ENCODE measurements at places on chromosomes 7 and 10.

GRCh38 chr10:95783741-95784140 is 27.8 kb downstream of the ENTPD1 start:
- DNase-seq, result no peak

GRCh38 chr7:34457329-34457728 is 200.7 kb upstream of the NPSR1 start:
- no peak for DNase-seq

GRCh38 chr10:130105724-130106123 is 4.9 kb downstream of the C10orf143 start:
- DNase-seq, result no peak

DNA sequence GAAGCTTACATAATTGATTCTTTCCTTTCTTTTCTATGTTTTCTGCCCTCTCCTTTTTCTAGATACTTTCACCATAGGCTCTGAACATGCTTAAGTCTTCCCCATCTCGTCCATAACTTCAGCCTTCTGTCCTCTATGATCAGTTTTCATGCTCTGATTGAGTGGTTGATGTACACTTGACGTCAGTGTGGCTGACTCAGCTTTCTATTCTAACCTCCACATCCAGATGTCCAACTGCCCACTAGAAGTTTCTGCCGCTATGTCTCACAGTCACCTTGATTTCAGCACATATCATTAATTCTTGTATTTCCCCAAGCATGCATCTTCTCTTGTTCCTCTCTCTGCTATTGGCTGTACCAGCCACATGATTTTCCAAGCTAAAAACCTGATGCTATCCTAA is 15.0 kb downstream of the CDK14 start:
- no peak for DNase-seq

DNA sequence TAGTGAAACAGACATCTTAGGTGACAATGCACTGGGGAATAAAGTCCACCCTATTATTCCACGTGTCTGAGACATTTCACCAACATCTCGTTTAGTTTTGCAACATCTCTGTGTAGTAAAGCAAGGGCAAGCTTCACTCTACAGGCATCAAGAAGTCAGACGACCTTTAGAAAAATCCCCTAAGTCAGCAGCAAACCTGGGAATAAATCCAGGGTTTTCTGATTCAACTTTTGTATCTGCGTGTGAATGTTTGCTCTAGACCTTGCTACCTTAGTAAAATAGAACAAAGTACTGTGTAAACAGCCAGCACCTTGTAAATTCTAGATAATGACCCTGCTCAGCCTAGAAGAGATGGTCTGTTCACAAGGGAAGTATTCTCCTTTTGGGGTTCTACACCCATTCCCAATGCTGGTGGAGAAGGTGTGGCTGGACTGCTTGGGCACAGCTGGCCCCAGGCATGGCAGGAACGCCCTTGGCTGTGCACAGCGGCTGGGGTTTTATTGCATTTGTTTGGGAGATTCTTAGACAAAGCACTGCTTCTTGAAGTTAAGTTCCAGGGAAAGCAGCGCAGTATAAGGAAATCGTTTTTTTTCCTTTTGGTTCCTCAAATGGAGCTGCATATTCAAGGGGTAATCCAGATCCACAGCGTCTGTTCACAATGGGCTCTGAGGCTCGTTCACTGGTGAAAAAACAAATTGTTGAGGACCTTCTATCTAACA is 38.3 kb upstream of the GALNTL5 start:
- DNase-seq, result no peak

- DNase-seq, result no peak
Measured at GRCh38 chr10:65945061-65945460, 980.8 kb upstream of the LRRTM3 start.

DNA sequence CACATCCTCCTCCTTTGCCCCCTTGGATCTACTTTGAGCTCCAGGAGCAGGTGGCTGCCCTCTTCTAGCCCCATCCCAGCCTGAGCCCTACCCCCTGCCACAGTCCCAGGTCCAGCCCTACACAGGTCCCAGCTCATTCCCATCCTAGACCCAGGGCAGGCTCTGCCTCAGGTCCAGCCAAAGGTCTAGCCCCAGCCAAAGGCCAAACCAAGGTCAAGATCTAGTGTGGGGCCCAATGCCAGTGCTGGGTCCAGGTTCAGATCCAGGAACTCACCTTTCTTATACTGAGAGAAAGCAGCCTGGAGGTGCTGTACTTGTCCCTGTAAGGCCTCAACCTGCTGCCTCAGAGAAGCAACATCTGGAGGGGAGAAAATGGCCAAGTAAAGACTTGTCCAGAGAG is 8.5 kb downstream of the SFTPD start:
- no peak for DNase-seq
